HFFc6 (cell line): ENCODE measurements at places on chromosomes 4 and X. TPM values are rescaled to one million over a fixed set of nuclear protein-coding genes. Genes with fewer than 3 reads are reported as not detected.

Gene SYNPO2
- total RNA-seq, result 12.1 to 44.4 TPM (median 28.7 TPM) in 3 replicates

Gene PAQR3
- 21.8 to 22.2 TPM (median 22.1 TPM) in 3 replicates for total RNA-seq

Gene FNIP2
- 16.0 to 22.2 TPM (median 18.3 TPM) in 3 replicates for total RNA-seq

Gene APELA
- not detected in 3 replicates for total RNA-seq
